Stimulated activated CD4-positive, alpha-beta T cell treated with anti-CD3 and anti-CD28 coated beads, TNF-alpha, amount 100 ng/mL, for 1 hour (primary cell): ENCODE measurements at places on chromosomes 2 and 18.

GRCh38 chr18:35508030-35508429 lies 10.3 kb upstream of the INO80C start:
- no peak for DNase-seq

DNA sequence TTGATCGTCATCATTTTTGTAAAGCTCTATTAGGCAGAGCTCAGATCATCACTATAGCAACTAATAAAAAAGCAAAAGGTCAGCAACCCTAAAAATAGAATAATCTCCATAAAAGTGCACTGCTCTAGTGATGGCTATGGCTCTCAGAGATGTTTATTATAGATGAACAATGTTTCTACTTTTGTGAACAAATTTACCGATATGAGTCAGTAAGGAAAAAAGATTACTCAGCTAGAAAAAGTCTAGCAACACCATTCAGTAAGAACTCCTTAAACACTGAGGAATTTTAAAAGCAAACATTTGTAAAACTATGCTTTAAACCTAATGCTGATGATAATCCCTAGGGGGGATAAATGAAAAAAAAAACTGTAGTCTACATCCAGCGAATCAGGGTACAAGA lies 69.6 kb downstream of the ACVR1C start:
- DNase-seq, result no peak

DNA sequence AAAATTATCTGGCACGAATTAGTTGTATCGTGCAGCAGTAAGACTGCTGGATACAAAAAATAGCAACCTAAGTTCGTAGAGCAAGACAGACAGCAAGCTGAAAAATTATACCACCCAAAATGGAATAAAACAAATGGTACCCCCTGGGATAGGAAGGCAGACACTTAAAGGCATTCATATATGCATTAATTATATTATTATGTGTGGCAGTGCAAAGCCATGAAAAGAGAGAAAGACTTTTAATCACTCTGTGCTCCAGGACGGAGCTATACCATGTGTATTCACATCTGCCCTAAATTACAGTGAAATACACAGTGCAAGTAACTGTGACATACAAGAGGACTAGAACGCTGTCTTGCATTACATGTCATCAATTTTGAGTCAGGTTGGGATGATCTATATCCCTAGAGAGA lies 235.9 kb downstream of the GULP1 start:
- no peak for DNase-seq

- no peak for DNase-seq
Observed at GRCh38 chr2:233501198-233502076, 65.1 kb downstream of the USP40 start.

DNA sequence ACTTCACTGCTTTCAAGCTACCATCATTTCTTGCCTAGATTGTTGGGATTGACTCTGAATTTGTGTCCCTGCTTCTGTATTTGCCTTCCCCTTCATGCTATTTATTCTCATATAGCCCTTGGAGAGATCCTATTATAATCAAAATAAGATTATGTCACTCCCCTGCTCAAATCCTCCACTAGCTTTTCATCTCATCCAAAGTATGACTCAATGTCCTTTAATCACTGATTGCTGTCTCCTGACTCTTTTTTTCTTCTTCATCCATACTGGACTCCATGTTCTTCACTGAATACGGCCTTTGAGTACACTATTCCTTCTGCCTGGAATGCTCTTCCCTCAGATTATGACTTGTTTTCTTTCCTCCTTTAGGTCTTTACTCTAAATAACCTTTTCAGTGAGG lies 5.0 kb downstream of the RBKS start:
- DNase-seq, result no peak

- no peak for DNase-seq
Observed at GRCh38 chr18:27558388-27559155, 373.5 kb upstream of the CHST9 start.

- DNase-seq, result no peak
Observed at GRCh38 chr18:11147962-11148679, 1.2 kb downstream of the PIEZO2 start.

DNA sequence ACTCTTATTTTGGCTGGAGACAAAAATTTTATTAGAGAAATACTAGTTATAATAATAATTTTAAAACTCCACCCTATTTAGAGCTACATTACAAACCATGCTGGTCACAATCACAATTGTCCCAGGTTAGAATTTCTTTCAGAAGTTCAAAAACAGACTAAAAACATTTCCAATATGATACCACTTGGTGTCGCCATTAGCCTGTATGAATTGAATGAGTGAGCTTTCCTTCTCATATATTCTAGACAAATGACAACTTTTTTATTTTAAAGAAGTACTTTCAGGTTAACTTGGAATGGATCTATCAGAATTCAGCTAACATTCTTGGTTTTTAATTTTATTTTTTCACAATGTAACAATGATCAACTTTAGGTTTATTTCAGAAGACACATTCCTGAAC lies 48.0 kb downstream of the SERPINB8 start:
- DNase-seq, result no peak

- DNase-seq, result no peak
Observed at GRCh38 chr2:101986804-101987740, 4.7 kb upstream of the IL1R2 start.

GRCh38 chr2:53778536-53779162 lies 8.1 kb downstream of the ASB3 start:
- no peak for DNase-seq

GRCh38 chr2:107235491-107236254 lies 349.7 kb upstream of the ST6GAL2 start:
- no peak for DNase-seq

DNA sequence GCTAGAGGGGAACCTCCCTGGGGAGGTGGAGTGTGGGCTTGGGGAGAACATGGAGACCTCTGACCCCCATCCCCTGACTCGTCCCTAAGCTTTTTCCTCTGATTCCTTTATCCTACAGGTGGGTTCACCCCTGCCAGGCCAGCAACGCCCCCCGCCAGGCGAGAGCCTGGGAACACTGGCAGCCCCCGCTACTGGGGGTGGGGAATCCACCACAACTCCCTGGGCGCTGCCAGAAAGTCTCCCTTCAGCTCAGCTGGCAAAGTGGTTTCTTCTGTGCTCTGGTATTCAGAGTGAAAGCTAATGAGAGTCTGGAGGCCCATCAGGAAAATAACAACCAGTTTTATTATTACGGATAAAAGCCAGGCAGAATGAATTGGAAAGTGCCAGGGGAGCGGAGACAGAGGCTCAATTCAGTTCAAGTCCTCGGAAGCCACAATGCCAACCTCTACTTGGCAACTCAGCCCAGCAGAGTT lies 2.8 kb downstream of the DIPK1C start:
- DNase-seq, result no peak

- DNase-seq, result no peak
Observed at GRCh38 chr2:129716781-129717559, 262.5 kb upstream of the RAB6C start.

GRCh38 chr18:78913830-78914231 lies 65.8 kb upstream of the SALL3 start:
- DNase-seq, result no peak

GRCh38 chr2:108870069-108870644 lies 83.6 kb downstream of the CCDC138 start:
- no peak for DNase-seq

GRCh38 chr2:213862407-213863076 lies 548.3 kb upstream of the VWC2L start:
- DNase-seq, result no peak

GRCh38 chr2:80592106-80592505 lies 287.6 kb upstream of the LRRTM1 start:
- DNase-seq, result no peak

DNA sequence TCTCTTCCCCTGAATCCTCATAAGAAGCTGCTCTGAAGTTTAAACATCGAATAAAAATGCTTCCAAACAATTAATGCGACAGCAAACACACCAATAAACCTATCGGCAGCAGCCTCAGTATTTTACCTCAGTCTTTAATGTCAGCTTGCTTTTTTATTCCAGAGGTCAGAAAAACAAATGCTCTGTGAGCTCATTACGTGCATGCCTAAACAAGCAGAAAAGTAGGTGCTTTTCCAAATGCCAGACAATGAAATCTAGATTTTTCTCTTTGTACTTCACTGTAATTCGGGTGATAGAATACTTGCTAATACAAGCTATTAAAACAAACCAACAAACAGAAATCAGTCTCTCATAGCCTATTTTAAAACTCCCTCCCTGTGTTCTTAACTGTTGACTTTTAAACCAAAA lies 381.5 kb downstream of the NRXN1 start:
- DNase-seq, result no peak

- DNase-seq, result no peak
Observed at GRCh38 chr18:30016179-30016578, 1026.4 kb downstream of the DSC3 start.
